Thymus (tissue), 14 donors: ENCODE measurements at places on chromosomes 6 and 20.

DNA sequence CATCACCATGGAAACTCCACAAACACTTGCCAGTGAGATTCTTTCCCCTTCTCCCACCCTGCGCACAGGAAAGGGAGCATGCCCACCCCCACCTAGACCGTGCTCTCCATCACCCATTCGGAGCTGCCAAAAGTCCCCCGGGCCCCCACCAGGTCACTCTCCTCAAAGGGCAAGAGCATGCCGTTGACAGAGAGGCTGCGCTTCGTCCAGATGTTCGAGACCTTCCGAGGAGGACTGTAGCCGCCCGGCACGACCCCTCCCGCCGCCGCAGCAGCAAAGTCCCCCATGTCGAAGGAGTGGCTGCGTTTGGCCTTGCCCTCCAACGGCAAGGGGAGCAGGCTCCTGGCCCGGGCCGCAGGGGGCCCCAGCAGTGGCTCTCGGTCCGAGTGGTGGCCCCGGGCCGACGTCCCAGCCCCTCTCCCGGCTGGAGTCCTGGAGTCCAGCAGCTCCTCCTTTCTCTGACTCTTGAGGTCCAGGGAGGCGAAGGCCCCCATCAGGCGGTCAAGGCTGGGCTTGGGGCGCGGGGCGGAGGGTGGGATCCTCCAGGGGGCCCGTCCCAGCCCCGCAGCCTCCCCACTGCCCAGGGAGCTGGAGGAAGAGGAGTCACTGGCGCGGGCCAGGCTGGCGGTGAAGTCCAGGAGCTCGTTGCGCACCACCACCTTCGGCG is 195.2 kb downstream of the LRFN2 start:
- no peak for DNase-seq

GRCh38 chr6:91063362-91063761 is 476.5 kb upstream of the MAP3K7 start:
- DNase-seq = no peak

DNA sequence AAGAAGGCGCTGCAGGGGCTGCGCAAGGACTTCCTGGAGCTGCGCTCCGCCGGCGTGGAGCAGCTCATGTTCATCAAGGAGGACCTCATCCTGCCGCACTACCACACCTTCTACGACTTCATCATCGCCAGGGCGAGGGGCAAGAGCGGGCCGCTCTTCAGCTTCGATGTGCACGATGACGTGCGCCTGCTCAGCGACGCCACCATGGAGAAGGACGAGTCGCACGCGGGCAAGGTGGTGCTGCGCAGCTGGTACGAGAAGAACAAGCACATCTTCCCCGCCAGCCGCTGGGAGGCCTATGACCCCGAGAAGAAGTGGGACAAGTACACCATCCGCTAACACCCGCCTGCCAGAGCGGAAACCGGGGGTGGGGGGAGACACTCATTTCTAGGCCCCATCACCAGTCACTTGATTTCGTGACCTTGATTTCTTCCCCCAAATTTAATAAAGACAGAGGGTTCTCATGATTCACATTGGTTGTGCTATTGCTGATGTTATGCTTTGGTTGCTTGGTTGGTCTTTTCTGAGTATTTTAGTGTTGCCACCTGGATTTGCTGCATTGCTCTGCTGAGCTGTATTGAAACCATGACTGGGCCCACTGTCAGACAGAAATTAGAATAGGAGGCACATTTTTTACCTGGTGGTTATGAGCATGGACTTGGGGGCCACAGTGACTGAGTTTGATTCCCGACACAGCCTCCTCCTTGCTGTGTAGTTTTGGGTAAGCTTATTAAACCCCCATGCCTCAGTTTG is 1.5 kb downstream of the FAM50B start:
- no peak for DNase-seq

GRCh38 chr20:64224351-64225170 is 31.0 kb upstream of the PCMTD2 start:
- no peak for DNase-seq
